ENCODE measurements at places on chromosomes 5 and 9. TPM values are rescaled to one million over a fixed set of nuclear protein-coding genes. Genes with fewer than 3 reads are reported as not detected.

DNA sequence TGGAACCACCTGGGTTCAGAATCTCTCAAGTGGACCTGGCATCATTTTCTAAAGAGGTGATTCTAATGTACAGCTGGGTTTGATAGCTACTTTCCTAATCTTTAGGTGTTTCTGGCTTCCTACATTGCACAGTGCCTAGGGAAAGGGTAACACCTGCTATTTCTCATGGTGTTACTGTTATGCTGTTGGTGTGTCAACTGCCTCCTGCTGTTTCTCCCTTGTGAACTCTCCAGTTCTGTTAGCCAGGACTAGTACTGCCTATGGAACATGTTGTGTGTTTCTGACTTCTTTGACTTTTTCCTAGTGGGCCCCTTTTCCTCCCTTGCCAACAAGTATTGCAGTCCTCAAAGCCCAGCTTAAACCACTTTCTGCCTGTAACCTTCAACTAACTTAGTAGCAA, 5.5 kb downstream of the ARHGEF28 start:
- H3K4me1 ChIP-seq, result no peaks in the 10 kb centered on the region
- no peak overlapping the region for H3K4me3 ChIP-seq
- H3K36me3 ChIP-seq, result no peaks in the 10 kb centered on the region
- H3K27me3 ChIP-seq, result no peaks in the 10 kb centered on the region

GRCh38 chr5:100043475-100043874, 491.7 kb upstream of the FAM174A start:
- no peaks in the 10 kb centered on the region for H3K4me1 ChIP-seq
- no peaks in the 10 kb centered on the region for H3K27me3 ChIP-seq
- H3K4me3 ChIP-seq, result no peak overlapping the region

DNA sequence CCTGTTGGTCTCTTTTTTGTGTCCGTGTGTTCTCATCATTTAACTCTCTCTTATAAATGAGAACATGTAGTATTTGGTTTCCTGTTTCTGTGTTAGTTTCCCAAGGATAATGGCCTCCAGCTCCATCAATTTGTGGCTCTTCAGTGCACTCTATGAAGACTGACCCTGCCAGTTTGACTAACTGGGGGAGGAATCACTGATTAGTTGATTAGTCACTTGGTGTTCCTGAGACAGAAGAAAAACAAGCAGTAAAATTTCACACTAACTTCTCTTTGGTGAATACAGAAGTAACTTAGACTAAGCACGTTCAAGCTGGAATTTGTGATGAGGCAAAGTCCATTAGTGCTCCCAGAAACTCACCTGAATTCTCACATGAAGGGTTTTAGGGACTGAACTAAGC, 495.8 kb upstream of the RORB start:
- no peaks in the 10 kb centered on the region for H3K4me1 ChIP-seq
- no peak overlapping the region for H3K4me3 ChIP-seq
- DNase-seq, result no peak
- H3K36me3 ChIP-seq, result no peaks in the 10 kb centered on the region
- no peaks in the 10 kb centered on the region for H3K27me3 ChIP-seq
- H3K27ac ChIP-seq, result no peak overlapping the region

DNA sequence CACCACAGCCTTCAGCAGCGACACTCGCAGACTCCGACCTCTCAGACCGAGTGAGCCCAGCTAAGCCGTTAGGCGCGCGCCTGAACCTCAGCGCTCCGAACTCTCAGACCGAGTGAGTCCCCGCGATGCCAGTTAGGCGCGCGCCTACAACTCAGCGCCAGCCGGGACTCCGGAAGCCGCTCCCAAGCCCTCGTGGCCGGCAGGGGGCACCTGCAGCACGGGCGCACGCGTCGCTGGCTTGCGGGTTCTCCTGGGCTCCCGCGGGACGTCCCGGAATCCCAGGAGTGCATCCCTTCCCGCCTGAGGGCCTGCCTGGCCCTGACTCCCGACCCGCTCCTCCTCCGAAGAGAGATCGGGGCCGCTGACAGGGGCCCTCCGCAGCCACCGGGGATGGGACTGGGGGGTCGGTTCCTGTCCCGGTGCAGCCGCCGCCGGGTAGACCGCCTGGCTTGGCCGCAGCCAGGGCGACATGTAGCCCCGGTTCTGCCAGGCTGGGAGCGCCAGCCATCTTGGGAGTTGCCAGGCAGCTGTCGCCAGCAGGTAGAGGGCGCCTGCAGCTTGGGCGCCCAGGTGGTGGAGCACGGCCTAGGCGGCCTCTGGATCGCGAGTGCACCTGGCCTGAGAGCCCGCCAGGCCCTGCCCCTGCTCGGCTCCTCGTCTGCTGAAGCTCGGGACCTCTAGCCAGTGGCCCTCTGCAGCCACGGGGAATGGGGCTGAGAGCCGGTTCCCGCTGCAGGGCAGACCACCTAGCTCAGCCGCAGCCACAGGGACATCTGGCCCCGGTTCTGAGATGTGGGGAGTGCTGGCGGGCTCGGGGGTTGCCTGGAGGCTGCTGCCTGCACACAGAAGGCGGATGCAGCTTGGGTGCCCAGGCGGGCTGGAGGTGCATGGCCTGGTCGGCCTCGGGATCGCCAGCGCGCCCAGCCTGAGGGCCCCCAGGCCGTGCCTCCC, at the start of gene ANKRD18A:
ANKRD18A (minus strand) TSS at position 114 of the 951 bp plus-strand sequence. CDS start 311 bp downstream, outside the sequence.
- H3K27ac ChIP-seq, result no peak within 1 kb of the TSS
- peaks cover 52% of the 10 kb centered on the region for H3K27me3 ChIP-seq
- H3K4me3 ChIP-seq, result no peak within 1 kb of the TSS
- H3K36me3 ChIP-seq, result no peaks in the 10 kb centered on the region

The CCL27 gene
- total RNA-seq, result not detected

GRCh38 chr5:39209924-39210323, 9.4 kb downstream of the FYB1 start:
- no peaks in the 10 kb centered on the region for H3K36me3 ChIP-seq
- no peak overlapping the region for H3K4me3 ChIP-seq
- no peaks in the 10 kb centered on the region for H3K27me3 ChIP-seq
- DNase-seq, result no peak

The CDC23 gene
- 58.1 TPM for total RNA-seq

DNA sequence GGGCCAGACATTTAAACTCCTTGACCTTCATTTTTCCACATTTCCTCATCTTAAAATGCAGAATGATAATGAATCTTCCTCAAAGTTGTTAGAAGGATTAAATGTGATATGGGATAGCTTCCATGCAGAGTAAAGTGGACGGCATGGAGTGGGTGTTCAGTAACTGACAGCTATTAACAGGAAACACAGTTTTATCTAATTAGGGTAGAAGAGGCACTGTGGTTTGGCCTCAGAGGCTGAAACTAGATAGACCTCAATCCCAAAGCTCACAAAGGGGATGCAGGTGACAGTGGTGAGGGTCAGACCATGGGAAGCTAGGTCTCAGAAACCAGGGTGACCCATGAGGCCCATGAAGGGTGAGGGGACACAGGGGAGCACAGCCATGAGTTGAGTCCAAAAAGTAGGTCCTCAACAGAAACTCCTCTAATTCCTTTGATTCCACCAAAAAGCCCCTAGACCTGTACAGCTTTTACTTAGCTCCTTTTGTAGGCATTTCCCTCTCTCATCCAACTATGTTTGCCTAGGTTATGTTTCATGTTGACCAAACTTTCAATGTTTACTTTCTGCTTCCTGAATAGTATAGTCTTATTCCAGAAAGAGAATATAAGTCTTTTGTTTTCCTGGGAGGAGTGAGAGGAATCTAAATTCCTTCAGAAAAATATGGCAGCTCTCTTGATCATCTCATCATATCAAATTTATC, 27.9 kb upstream of the GLDC start:
- no peak for DNase-seq
- H3K4me1 ChIP-seq, result no peaks in the 10 kb centered on the region
- H3K27me3 ChIP-seq, result no peaks in the 10 kb centered on the region
- H3K27ac ChIP-seq, result no peak overlapping the region
- H3K36me3 ChIP-seq, result no peaks in the 10 kb centered on the region
- H3K4me3 ChIP-seq, result no peak overlapping the region

The ARID3C gene
- total RNA-seq, result 0.35 TPM

DNA sequence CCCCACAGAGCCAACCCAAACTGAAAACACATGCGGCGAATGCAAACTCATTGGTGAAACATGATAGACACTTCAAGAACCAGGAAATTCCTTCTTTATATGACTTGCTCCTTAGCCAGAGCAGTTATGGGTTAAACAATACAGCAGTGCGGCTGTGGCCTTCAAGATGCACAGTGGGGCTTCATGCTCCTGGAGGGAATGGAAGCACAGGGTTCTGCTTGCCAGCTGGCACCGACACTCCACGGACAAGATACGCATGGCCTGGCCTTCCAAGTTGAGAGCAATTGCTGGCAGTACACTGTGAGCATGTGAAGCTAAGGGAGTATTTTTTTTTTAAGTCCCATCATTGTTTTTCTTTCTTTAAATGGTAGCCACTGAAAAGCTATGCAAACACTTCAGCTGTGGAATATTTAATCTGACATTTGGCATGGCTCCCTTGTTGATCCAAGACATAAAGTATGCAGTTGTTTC, 451.6 kb upstream of the CD180 start:
- H3K27me3 ChIP-seq, result no peaks in the 10 kb centered on the region
- peak; percentile 90 for DNase-seq
- peak overlapping the region; percentile 62 for H3K27ac ChIP-seq

GRCh38 chr9:28981711-28982110, 1408.4 kb upstream of the C9orf72 start:
- DNase-seq, result no peak
- H3K27me3 ChIP-seq, result no peaks in the 10 kb centered on the region
- no peaks in the 10 kb centered on the region for H3K36me3 ChIP-seq
- no peak overlapping the region for H3K27ac ChIP-seq
- no peaks in the 10 kb centered on the region for H3K4me1 ChIP-seq
